NCI-H2081 (cell line): ENCODE measurements at places on chromosomes 1 and 21.
A peak's percentile ranks its signal among the peaks of the same experiment; 100 is the strongest.

GRCh38 chr1:29981586-29982239, 741.7 kb downstream of the MATN1 start:
- DNase-seq, result no peak

DNA sequence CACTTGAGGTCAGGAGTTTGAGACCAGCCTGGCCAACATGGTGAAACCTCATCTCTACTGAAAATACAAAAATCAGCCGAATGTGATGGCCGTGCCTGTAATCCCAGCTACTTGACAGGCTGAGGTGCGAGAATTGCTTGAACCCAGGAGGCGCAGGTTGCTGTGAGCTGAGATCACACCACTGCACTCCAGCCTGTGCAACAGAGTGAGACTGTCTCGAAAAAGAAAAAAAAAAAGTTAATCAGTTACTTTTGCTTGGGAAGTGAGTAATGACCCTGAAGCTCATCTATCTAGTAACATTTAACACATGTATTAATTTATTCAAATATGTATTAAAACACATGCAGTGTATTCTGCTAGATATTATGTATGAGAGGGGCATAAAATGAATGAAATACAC, 49.4 kb downstream of the ZNF326 start:
- DNase-seq, result no peak

DNA sequence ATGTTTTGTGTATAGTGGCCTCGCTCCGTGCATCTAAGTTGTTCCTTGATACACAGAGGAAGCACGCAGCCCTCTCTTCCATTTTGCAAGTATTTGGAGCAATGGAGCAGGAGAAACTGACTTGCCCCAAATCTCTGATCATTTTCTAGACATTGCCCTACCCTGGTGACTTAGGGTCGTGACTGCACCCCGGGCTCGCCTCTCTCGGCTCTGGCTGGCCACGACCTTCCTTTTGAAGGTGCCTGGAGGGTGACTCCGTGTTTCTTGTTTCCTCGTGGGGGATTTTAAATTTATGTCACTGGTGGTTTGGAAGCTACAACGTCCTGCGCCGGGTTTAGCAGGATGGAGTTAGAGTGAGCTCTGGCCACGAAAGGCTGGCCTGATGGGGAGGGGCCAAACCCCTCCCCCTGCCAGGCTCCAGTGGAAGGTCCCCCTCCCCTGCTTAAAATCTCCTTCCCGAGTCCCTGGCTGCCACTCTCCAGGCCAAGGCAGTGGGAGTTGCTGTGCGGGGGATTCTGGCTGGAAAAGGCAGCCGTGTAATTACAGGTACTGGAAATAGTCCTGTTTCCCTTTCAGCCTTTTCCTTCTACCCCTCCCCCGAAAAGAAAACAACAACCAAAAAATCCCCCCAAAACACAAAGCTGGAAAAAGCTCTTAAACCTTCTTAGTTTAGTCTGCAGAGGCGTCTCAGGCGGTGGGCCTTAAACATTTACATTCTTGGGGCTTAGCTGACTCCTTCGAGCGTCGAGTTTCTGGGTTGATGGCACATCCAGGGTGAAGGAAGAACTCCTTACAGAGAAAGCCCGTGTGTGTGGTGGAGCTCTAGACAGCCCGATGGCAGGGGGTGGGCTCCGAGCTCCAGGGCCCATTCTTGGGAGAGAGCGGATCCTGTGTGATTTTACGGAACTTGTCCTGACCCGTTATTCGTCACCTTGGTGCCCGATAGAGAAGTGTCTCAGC, 28.1 kb downstream of the SPSB1 start:
- DNase-seq, result no peak

- no peak for DNase-seq
Observed at GRCh38 chr1:23401313-23401712, 23.2 kb downstream of the TCEA3 start.

DNA sequence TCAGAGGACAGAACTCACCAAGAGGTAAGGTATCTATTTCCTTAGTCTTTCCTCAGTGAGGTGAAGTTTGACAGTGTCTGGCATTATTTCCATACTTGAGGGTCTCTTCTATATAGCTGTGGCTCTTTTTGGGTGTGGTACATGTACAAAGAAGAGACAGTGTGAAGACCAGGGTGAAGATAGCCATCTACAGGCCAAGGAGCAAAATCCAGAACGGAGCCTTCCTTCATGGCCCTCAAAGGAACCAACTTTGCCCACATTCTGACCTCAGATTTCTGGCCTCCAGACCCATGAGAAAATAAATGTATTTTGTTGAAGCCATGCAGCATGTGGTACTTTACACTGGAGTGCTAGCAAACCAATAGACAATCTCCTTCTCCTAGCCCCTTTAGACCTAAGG, 858.5 kb upstream of the B3GALT2 start:
- DNase-seq, result no peak

DNA sequence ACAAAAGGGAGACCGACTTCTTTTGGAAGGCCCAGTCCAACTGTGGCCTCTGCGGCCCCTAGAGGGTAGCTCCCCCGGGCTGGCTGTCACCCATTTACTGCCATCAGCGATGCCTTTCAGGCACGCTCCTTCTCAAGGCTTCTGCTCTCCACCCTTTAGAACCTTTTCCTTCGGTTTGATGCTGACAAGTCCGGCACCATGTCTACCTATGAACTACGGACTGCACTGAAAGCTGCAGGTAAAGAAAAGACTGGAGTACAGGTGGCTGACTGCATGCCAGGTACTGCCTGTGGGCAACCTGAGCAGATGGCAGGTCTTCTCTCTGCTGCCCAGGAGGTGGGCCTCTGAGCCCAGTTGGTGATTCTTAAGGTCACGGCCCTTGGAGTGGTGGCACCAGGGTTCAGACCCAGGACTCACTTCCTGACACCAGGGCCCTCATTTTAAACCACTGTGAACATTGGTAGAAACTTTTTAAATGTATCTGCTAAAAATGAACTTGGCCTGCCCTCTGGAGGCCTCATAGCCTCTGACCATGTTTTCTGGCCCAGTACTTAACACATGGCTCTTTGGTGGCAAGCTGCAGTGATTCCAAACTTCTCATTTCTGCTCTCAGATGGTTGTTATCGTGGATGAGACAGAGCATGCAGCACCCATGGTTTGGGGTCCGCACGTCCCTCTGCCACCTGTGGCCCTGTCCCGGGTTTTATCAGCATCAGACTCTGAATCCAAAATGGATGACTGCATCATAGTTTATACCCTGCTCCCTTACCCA, 45.7 kb downstream of the CAPN9 start:
- no peak for DNase-seq

DNA sequence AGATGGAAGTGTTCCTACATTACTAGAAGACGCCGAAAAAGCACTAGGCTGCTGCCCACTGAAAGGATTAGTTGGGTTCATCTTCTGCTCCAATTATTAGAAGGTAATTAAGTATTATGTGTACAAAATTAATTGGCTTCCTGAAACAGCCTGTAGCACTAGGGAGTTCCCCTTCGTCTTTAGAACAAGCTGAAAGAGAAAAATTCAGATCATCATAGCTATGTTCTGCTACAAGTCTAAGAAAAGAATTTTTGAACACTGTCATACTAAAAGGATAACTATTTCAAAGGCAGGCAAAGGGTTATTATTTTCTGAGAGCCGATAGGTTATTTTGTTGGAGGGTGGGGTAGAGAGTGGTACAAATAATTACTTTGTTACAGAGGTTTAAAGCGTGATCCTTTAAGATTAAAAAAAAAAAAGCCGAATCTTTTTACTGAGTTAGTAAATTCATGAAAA, at the start of gene MCM3AP:
Gene MCM3AP, minus strand, starts transcription at position 406 of the 456 bp plus-strand sequence. Its CDS starts 325 bp downstream, at position 81.
- no peak for DNase-seq

- no peak for DNase-seq
Observed at GRCh38 chr1:155106862-155107261, 20.8 kb upstream of the EFNA1 start.

DNA sequence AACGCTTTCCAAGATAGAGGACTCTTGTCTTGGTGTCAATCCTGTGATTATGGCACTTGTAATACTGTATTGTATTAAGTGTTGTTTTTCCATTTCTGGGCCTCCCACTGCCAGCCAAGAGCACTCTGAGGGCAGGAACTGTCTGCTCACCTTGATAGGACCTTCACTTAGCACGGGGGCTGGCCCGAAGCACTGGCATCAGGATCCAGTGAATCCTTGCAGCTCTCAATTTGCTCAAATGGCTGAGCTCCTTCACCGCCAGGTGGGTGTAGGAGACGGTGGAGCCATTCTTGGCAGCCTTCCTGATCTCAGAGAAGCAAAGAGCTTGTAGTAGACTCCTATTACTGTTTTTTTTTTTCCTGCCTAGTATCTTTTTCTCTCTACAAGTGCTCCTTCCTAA, 17.7 kb downstream of the MECR start:
- DNase-seq, result no peak

DNA sequence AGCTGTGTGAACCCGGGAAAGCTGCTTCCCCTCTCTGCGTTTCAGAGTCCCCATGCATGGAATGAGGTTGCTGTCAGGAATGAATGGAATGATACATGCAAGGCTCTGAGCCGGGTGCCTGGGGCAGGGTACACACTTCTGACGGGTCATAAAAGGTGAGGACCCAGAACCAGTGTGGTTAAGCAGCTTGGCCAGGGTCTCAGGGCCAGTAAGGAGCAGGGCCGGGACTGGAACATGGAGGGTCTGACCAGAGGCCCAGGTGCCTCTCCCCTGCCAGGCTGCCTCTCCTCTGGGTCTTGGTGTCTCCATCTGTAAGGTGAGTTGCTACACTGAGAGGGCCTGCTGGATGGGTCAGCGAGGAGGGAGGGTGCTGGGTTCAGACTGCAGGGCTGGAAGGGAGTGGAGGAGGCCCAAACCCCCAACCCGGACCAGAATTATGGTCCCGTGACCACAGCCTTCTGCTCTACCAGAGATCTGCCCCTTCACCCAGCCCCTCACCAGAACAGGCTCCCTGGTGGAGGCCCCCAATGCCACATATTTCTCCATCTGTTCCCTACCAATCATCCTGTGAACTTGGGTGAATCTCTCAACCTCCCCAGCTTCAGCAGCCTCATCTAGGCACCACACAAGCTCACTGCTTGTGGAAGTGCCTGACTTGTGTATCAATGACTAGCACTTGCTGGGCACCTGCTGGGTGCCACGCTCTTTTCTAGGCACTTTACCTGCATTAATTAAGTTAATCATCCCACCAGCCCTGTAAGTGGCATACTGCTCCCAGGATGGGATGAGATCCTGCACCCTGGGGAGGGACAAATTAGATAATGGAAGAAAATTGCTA, 16.2 kb upstream of the LRP8 start:
- no peak for DNase-seq

- no peak for DNase-seq
Observed at GRCh38 chr1:245652660-245653427, 498.1 kb downstream of the KIF26B start.

- DNase-seq, result no peak
Observed at GRCh38 chr1:145877923-145878486, 7.7 kb downstream of the ANKRD35 start.

DNA sequence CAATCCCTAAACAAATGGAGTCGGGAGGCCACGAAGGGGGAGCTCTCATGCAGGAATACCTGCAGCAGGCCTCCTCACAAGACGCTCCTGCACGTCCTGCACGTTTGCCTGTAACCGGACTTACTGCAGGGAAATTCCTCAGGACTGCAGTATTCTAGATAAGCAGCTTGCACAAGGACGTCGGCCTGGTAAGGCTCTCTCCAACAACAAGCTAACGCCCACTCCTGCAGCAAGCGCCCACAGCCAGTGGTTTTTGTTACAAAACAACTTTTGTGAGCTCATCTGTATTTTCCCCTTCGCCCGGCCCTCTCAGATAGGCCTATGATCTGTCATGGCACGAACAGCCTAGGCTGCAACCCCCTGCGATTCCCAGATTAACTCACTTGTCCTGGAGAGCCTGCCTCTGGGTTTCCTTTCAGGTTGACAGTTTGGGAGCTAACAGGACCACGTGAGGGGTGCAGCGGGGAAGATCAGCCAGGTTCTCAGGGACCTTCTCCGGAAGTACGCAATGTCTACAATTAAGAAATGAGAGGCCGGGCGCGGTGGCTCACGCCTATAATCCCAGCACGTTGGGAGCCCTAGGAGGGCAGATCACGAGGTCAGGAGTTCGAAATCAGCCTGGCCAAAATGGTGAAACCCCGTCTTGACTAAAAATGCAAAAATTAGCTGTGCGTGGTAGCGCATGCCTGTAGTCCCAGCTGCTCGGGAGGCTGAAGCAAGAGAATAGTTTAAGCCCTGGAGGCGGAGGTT, 921 bp upstream of the MIB2 start:
- no peak for DNase-seq

GRCh38 chr1:246728311-246728710, 4.1 kb downstream of the SCCPDH start:
- no peak for DNase-seq

- no peak for DNase-seq
Observed at GRCh38 chr1:218135371-218135770, 149.7 kb upstream of the RRP15 start.

- no peak for DNase-seq
Observed at GRCh38 chr1:86231076-86231475, 74.5 kb upstream of the COL24A1 start.

GRCh38 chr21:29080454-29080941, 7.0 kb upstream of the CCT8 start:
- DNase-seq, result no peak

DNA sequence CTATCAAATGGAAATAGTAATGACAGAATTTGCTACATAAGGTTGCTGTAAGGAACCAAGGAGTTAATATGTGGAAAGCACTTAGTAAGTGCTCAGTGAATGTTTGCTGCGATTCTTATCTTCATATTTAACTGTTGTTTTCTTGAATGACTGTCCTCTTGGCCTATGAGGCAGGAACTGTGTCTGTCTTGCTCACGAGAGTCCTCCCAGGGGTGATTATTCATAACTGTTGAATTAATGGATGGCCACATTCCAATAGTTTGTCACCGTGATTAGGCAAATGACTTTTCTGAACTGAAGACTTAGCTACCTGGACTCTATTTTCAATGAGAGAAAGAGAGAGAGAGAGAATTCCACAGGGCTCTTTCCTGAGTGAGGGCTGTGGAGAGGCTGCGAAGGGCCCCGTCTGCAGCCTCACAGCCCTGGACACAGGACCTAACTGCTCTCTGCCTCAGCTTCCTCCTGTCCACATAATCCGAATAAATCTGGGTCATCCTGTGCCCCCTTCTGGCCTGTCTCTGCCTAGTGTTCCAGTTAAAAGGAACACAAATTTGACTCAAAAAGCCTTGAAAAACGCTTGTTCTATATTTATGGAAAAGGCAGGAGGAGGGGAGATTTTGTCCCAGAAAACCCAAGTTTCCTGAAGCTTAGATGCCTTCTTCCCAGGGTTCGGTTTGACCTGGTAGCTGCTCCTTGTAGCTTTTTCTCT, 8.5 kb downstream of the EDN2 start:
- DNase-seq, result no peak

GRCh38 chr1:151050051-151050688, 2.6 kb downstream of the C1orf56 start:
- DNase-seq, result no peak

DNA sequence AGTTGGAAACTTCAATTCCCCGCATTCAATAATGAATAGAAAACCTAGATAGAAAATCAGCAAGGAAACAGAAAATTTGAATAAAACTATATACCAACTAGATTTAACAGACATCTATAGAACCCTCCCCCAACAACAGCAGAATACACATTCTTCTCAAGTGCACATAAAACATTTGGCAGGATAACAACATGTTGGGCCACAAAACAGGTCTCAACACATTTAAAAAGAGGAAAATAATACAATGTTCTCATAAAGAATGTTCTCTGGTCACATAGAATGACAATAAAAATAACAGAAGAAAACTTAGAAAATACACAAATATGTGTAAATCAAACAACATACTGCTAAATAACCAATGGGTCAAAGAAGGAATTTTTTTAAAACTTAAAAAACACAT, 24.9 kb downstream of the ITGB3BP start:
- DNase-seq, result no peak

- DNase-seq, result peak; percentile 99
Observed at GRCh38 chr1:172532700-172533512, at the start of gene SUCO. Gene SUCO, plus strand, starts transcription at chr1:172533150. Its CDS starts 286 bp downstream, at chr1:172533436.

GRCh38 chr1:26359981-26360806, 6.3 kb upstream of the CRYBG2 start:
- no peak for DNase-seq
